NCI-H226 (cell line): ENCODE measurements at places on chromosomes 2 and 18.

DNA sequence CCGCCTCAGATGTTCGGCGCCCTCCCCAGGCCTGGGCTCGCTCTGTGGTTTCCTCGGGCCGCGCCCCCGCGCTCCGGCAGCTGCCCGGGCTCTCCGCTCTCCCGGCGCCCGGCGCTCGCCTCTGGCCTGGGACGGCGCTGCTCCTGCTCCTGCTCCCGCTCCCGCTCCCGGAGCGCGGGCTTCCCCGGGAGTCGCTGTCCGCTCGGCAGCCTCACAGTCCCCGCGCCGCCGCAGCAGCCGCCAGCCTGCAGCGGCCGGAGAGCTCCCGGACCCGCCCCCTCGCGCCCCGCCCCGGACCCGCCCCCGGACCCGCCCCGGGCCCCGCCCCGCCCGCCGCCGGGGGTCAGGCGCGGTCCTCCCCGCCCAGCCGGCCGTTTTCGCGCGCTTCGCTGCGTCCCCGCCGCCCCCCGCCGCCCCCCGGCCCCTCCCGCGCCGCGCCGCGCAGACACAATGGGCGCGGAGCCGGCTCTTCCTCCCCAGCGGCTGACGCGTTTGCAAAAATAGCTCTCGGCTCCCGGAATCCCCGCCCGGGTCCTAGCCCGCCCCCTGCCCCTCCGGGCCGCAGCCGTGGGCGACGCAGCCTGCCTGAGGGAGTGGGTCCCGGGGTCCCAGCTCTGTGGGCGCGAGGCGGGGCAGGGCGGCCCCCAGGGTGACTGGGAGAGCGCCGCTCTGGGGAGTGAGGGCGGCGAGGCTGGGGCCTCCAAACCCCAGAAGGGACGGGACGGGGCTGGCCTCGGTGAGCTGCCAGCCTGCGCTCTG, at the start of gene ARL4C:
TSS of gene ARL4C (minus strand) at position 247 of the 759 bp plus-strand sequence. CDS start 495 bp downstream, outside the sequence.
- DNase-seq: peak; percentile 49

- no peak for DNase-seq
Observed at GRCh38 chr2:97741251-97741650, 27.9 kb downstream of the ZAP70 start.

DNA sequence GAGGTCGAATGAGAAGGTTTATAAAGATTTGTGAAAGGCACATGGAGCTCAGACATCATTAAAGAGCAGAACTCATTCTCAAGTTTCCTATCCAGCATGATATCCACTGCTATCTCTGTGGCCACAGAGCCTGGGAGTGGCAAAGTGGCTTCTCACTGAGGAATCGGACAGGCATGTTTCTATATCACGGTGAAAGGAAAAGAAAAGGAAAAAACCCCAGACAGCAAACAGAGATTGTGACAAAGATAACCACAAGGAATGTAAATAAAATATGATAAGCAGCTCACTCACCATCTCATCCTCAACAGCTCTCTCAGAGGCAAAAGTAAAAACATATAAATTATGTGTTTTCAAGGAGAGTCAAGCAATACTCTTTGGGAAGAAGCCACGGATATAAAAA, 2.5 kb downstream of the PID1 start:
- no peak for DNase-seq

- no peak for DNase-seq
Observed at GRCh38 chr2:42429352-42429751, 64.4 kb downstream of the KCNG3 start.

DNA sequence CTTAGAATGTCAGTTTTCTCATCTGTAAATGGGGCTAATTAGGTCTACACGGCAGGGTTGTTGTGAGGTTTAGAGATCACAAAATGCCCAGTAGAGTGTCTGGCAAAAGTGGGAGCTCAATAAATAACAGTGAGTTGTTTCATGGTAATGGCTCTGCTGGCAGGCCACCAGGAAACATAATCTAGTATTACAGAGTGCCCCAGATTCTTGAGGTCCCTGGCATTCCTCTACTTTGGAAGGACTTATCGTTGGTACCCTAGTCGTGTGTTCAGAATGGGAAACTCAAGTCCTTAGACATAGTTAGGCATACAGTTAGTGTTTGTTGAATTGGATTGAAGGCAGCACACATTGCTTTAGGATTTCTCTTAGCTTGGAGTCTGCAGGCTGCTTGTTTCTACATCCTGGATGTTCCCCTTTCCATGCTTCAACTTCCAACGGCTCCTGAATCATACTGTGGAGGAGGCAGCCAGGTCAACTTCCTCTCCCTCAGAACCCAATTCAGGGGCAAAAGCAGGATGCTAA, 161.5 kb upstream of the FOSL2 start:
- DNase-seq: peak; percentile 82

- DNase-seq: no peak
Observed at GRCh38 chr18:8253944-8254343, 355.3 kb upstream of the RAB12 start.

DNA sequence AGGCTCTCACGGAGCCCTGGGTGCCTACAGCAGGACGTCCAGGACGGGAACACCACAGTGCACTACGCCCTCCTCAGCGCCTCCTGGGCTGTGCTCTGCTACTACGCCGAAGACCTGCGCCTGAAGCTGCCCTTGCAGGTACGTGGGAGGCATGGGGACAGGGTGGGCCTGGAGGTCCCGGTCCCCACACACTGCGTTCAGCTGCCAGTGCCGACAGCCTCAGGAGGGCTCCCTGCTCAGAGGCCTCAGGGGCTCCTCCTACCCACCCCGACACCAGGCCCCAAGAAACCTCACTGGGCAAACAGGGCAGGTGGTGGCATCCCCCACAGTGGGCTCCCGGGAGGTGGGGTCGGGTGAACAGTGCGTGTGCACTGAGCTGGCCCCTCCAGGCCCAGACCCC, 10.8 kb downstream of the ANO7 start:
- DNase-seq: no peak

DNA sequence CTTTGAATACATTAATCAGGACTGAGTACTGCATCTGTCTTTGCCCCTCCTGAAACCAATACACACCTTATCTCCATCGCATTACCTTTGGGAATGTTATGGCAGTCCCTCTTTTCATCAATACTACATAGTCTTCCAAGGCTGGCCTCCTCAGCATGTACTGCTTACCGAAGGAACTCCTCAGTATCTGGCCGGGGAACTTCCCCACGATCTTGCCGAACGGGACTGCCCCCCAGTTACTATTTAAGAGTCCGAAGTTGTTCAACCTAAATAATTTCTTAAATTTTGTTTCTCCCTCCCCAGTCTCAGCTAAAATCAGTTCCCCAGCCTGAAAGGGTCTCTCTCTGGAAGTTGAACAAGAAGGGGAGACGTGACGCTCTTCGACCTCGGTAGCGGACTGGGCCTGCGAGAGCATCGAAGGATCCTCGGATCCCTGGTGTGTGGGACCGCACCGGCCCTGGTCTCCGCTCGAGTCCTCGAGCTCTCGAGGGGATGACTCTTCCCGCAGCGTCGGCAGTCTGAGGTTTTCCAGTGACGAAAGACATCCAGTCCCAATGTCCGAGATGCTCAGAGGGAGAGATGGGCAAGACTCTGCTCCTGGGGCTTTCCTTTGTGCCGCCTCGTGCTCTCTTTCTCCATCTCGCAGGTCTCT, 489 bp downstream of the TRMT61B start:
- peak; percentile 2 for DNase-seq

DNA sequence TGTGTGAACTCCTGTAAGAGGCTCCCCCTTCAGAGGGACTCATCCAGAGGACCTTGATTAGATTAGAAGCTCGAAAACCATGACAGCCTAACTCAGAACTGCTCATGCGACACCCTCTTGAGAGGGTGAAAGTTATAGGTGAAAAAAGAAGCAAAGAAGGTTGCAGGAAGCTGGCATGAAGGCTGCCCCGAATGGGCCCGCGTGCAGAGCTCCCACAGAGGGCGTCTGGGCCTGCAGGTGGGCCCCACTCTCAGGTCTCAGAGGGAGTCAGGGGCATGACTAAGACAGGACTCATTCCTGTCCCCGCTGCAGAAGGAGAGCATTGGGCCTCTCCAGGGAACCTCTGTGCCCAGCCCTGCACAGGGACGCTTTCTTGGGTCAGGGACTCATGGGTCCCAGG, 235.4 kb downstream of the EIPR1 start:
- no peak for DNase-seq

- DNase-seq: no peak
Observed at GRCh38 chr2:114068438-114068837, 178.5 kb downstream of the ACTR3 start.

DNA sequence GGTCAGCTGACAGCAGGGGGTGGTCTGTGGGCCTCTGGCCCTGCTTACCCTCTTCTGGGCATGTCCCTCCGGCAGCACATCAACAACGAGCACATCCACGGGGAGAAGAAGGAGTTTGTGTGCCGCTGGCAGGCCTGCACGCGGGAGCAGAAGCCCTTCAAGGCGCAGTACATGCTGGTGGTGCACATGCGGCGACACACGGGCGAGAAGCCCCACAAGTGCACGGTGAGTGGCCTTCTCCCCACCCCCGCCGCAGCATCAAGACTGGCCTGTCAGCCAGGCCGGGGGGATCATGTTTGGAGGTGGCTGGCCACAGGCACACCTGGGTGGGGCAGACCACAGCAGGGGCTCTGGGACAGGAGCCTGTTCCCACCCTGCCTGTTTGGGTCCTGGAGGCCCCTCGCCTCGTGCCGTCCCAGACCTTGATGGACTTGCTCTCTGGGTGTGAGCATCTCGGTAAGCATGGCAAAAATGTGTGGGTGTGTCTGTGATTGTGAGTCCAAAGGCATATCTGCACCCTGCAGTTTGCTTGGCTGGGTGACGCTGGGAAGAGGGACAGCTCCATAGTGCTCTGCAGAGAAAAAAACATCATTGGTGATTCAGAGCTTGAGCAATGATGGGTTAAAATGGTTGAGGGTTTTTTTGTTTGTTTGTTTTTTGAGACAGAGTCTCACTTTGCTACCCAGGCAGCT, 242.8 kb downstream of the GLI2 start:
- DNase-seq: no peak

GRCh38 chr2:237616734-237617586, 10.4 kb upstream of the LRRFIP1 start:
- no peak for DNase-seq

GRCh38 chr2:147782141-147782930, 62.5 kb upstream of the ACVR2A start:
- peak; percentile 61 for DNase-seq

DNA sequence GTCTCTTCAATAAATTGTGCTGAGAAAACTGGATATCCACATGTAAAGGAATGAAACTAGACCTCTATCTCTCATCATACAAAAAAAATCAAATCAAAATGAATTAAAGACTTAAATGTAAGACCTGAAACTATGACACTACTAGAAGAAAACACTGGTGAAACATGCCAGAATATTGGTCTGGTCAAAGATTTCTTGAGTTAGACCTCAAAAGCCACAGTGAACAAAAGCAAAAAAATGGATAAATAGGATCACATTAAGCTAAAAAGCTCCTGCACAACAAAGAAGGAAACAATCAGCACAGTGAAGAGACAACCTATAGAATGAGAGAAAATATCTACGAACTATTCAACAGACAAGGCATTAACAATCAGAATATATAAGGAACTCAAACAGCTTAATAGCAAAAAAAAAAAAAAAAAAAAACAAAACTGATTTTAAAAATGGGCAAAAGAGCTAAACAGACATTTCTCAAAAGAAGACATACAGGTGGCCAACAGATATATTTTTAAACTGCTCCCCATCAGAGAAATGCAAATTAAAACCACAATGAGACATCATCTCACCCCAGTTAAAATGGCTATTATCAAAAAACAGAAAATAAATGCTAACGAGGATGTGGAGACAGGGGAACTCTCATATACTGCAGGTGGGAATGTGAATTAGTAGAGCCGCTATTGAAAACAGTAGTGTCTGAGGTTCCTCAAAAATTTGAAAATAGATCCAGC, 66.3 kb downstream of the NCKAP1 start:
- no peak for DNase-seq

DNA sequence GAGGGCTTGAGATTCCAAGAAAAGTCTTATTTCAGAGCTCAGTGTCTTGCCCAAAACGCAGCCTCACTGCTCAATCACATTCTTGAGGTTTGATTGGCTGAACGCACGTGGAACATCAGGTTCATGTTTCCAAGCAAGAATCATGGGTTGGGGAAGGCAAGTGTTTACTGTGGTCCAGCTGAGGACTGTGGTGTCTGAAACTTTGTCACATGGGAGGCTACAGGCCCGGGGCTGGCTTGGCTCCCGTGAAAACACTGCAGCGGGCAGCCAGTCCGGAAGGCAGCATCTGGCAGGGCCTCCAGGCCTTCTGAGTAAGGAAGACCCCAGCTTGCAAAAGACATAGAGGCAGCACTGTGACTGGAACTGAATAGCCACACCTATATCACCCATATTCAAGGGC, 84.7 kb downstream of the POLR1A start:
- DNase-seq: no peak

DNA sequence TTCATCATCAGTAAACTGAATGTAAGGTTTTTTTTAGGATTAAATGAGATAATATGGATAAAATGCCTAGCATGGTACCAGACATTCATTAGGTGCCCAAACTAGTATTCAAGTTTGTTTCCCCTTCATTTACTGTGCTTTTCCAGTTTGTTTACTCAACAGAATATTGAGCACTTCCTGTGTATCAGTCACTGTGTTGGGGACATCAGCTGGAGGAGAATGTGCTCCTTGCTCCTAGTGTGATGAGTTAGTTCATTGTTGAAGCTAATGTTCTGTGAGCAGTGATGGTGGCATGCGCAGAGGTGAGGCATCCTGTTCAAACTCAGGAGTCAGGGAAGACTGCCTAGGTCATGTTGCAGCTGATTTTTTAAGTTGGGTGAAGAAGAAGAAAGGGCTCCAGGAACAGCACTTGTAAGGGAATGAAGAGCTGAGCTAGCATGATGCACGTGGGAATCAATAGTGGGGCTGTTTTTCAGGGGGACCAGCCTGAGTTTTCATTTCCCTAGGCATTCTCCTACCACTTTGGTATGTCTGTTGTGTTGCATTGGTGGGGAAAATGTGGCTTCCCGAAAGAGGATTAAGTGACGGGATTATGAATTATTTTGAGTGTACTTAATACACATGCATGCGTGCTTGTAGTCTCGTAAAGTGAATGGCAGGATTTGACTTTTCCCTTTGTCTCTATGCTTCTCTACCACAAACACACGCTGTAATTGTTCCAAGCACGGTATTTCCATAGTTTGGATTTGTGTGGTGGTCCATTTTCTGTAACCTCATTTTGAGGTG, 23.7 kb downstream of the TTLL4 start:
- no peak for DNase-seq

- DNase-seq: no peak
Observed at GRCh38 chr2:172540421-172540820, 15.5 kb upstream of the PDK1 start.

DNA sequence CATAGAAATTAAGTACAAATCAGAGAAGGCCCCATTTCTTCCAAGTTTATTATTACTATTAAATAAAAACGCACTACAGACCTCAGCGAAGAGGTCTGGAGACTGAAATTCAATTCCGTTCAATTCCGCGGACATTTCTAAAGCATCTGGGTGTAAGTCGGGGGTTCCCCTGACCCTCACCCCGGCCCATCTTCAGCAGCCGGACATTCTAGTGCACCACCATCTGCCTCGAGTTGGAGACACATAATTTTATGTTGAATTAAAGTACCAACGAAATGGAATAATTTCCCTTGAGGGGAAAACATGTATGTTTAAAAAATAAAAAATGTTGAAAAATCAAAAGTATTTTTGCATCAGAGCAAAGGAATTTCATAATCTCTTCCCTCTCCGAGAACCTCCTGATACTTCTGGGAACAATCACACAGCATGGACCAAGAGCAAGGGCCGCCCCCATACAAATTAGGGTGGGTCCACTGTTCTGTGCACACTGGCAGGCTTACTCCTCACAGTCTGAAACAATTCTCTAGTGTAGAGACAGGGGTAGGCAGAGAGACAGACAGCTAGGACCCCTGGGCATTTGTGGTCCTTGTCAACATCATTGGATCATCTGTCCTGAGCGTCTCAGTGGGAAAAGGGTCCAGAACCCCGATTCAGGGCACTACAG, 29.3 kb downstream of the MBP start:
- DNase-seq: peak; percentile 35

GRCh38 chr2:18317017-18317416, 243.4 kb downstream of the RDH14 start:
- no peak for DNase-seq
